ENCODE measurements at places on chromosomes 11 and 22.

DNA sequence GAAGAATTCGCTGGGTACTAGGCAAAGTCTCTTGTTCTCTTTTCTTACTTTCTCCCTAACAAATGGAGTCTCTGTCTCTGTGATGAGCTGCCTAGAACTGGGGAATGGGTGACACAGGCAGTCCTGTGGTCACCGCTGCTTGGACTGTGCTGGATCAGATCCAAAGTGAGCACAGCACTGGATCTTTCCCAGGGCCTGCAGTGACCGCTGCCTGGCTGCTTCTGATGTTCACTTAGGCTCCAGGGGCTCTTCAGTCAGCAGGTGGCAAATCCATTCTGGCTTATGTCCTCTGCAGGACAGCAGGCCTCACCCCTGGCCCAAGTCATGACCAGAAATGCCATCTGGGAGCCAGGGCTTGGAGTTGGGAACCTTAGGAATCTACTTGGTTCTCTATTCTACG lies 61.5 kb downstream of the EXT2 start:
- DNase-seq, result no peak

DNA sequence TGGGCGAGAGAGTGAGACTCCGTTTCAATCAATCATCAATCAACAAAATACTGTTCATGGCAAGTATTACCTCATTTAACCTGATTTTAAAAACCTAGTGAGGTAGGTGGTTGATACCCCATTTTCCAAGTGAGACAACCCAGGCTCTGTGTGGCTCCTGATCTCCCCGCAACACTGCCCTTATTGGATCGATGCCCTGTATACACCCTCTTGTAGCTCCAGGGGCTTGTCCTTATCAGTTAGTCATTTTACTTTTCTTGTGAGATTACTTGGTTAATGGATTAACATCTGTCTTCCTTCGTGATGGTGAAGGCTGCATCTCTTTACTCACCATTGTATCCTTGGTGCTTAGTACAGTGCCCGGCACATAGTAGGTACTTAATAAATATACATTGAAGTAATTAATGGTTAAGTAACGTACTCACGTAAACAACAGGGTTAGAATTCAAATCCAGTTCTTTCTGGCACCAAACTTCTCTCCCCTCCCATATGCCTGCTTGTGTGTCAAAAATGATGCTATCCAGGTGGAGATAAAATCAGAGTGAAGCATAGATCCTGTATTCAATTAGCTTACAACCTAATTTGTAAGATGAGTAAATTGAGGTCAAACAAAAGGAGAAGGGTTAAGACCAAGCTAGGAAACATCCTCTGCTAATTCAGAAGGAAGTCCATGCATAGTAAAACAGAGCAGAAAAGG lies 1.8 kb upstream of the PRG2 start:
- no peak for DNase-seq

- DNase-seq, result no peak
Measured at GRCh38 chr22:37329238-37330140, 47.2 kb downstream of the CYTH4 start.

GRCh38 chr11:64650923-64651523 lies 60.0 kb downstream of the SLC22A12 start:
- DNase-seq, result peak; percentile 34

GRCh38 chr11:79304599-79305212 lies 136.1 kb downstream of the TENM4 start:
- DNase-seq, result no peak

- peak; percentile 89 for DNase-seq
Measured at GRCh38 chr11:128157423-128158298, 429.7 kb downstream of the ETS1 start.

DNA sequence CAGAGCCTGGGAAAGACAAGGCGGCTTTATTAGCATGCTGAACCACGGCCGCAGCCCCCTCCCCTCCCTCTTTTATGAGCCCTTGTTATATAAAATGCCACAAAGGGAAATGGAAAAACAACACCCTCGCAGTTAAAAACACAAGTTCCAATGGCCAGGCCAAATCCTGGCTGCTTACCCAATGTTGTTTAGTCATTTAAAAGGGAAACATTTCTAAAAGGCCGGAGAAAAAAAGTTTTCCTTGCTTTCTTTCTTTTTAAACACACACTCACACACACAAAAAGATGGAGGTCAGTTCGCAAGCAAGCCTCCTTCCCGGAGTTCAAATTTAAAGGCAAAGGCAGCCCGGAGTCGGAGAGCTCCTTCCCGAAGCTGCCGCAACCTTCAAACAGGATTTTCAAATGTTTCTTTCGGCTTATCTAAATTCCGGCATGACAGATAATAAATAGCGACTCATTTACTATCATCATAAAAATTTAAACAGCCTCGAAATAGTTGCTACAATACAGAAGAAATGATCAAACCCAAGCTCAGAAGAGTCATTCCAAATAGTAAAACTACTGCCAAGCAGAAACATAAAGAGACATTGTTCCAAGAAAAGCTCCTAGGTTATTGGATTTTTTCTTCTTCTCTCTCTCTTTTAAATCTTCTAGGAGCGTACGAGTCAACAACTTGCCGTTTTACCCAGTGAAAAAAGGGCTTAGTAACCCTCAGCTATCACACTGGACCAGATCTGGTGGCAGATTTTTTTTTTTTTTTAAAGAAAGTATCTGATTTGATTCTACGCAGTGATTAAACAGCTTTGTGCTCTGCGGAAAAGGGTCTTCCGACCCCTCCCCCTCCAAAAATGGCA lies 3.5 kb downstream of the PHF21B start:
- DNase-seq, result no peak

- no peak for DNase-seq
Measured at GRCh38 chr11:114169321-114169749, 109.8 kb downstream of the ZBTB16 start.

DNA sequence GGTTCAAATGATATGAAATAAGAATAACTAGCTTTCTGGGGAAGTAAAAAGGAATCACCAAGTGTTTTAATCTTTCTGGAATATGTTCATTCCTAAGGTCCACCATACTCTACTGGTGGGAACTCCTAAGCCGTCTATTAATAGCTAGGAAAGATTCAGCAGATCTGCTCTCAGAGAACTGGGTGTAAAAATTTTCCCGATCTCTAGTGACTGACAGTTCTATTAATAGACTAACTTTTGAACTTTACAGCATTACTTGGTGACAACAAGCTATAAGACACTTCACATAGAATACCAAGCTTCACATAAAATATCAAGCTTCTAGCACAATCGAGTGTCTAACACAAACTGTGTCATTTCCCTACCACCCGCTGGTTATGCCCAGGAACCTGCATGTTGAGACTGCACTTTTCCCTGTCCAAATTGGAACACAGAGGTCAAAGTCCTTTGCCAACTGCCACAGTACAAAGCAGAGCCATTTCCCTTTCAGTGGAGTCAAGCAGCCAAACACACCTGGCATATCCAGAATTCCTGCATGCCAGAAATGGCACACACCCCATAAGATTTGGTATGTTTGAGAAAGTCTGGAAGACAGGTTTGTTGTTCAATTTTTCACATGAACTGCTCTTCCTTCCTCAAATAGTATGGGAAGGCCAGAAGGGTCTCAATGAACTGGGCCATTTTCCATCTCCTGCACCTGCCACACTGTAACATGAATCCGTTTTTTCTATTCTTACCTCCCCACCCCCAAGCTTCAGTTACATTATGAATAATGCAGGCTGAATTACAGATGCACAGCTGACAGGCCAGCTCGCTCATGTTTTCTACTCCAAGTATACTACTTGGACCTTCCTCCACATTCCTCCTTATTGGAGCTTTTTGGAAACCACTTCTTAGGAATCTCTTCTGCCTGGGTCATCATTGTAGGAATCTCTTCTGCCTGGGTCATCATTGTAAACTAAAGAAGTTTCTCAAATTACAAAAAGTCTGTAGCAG lies 3.7 kb downstream of the OSBP start:
- DNase-seq, result no peak

- no peak for DNase-seq
Measured at GRCh38 chr22:19871845-19872778, 17.4 kb upstream of the GNB1L start.

DNA sequence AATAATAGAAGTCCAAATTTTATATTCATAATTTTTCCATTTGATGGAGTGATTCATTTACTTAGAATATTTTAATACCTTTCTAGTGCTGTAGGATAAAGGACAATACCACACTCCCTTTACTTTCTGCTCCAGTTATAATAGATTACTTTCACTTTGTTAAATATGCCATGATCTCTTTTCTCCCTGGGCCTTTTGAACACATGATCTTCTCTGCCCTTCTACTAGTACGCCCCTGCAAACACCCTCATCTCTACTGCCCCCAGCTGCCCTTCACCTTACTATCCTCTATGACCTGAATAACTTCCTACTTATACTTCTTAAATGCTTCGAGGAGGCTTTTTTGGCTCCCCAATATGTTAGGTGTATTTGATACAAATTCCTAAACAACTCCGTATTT lies 177.3 kb downstream of the GUCY1A2 start:
- DNase-seq, result no peak

DNA sequence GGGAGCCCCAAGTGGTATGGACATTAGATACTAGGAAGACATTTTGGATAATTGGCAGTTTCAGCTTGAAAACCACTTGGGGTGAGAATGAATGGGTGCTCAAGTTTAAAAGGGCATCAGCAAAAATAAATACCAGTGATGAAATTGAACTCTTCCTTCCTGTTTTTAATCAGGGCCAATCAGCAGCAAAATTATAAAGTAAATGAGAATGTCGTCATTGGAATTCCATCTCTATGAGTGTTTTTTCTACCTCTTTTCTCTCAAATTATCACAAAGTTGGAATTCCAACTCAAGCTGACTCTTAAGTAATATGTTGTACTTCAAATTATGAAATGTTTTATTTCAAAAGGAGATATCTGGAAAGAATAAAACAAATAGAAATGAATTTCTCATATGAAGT lies 730.6 kb downstream of the METTL15 start:
- DNase-seq, result peak; percentile 59

- peak; percentile 99 for DNase-seq
Measured at GRCh38 chr11:18634140-18635032, at the start of gene SPTY2D1. SPTY2D1 (minus strand) TSS chr11:18634342; CDS start chr11:18634257, 85 bp downstream.

DNA sequence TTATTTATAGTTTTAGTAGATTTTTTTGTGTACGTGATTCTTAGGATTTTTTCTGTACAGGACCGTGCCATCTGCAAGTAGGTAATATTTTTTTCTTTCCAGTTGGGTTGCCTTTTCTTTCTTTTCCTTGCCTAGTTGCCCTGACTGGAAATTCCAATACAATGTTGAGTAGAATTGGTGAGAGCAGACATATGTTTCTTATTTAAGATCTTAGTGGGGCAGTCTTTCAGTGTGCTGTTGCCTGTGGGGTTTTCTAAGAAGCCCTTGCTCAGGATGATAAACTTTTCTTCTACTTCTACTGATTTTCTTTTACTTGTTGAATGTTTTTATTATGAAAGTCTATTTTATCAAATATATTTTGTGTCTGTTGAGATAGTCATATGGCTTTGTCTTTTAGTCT lies 33.0 kb downstream of the ATXN10 start:
- DNase-seq, result no peak

GRCh38 chr11:128726458-128727139 lies 32.7 kb downstream of the FLI1 start:
- no peak for DNase-seq

DNA sequence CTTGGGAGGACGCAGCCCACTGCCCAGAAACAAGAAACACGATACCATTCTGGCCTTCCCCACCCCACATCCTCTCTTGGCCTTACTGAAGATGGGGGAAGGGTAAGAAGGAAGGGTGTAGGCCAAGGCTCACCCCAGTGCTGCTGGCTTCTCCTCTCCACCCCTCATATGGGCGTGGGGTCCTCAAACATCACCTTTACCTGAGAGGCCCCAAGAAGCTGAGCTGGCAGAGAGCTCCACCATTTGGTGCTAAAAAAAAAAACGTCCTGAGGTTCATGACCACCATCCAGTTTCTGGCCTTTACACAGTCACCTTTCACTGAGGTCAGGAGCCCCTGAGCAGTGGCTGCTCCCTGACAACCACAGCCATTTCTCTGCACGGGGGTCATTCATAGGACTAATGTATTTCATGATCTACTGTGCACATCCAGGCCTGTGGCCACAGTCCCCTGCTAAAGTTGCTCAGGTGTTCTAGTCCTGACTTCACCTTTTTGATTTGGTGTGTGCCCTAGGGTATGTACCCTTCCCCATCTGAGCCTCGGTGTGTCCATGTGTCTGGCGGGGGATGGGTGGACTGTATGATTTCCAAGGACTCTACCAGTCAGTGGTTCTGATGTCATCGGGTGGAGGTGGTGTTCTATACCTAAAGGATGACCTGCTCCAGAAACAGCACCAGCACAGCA lies 15.1 kb downstream of the RHOG start:
- DNase-seq, result no peak

GRCh38 chr11:6771926-6772893 lies at the start of gene OR2AG2:
OR2AG2 (minus strand) TSS chr11:6771976; CDS start chr11:6768957, 3,019 bp downstream.
- DNase-seq, result no peak

DNA sequence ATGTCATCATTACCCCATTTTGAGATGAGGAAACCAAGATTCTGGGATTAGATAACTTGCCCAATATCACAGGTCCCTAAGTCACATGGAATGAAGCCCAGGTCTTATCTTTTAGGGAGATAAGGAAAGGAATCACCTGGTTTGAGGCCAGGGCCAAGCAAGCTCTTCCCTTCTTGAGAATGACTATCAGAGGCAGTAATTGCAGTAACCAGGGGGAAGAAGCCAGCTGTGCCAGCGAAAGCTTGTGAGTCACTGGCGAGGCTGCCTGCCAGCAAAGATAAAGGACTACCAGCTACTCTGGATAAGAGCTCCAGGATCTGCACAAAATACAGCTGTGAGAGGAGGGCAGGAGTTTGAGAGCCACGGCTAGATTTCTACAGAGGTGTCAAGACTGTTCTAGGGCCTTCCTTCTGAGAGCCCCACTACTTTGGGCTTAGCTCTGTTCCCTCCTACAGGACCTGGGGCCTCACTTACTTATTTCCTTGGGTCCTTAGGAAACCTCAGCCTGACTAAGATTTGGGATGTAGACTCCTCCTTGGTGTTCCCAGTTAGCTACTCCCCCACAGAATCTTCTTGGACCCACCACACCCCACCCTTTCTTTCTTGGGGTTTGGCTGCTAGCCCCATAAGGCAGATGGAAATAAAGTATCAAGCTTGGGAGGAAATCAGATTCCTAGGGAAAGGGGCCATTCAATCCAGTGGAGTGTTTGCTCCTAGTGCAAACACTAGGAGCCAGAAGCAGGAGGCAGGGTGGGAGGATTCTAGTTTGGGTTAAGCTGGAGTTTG lies 9.7 kb upstream of the CCKBR start:
- peak; percentile 92 for DNase-seq

- no peak for DNase-seq
Measured at GRCh38 chr11:133300666-133301065, 231.6 kb downstream of the OPCML start.

DNA sequence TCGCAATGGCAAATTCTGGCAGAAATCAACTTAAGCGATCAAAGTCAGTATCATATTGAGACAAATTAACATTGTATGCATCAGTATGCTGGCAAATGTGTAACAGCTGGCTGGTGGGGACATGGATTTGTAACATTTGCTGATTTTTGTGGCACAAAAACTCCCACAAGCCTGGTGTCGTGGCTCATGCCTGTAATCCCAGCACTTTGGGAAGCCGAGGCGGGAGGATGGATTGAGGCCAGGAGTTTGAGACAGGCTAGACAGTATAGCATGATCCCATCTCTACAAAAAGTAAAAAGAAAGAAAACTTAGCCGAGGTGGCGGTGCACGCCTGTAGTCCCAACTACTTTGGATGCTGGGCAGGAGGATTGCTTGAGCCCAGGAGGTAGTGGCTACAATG lies 17.6 kb upstream of the HDHD5 start:
- DNase-seq, result no peak

GRCh38 chr11:121024989-121025388 lies 1.1 kb downstream of the TBCEL start:
- DNase-seq, result peak; percentile 25

Measured in fibroblast of pulmonary artery (primary cell).